ENCODE measurements at places on chromosomes 2 and 18. TPM values are rescaled to one million over a fixed set of nuclear protein-coding genes. Genes with fewer than 3 reads are reported as not detected.

SPP2 gene
- total RNA-seq, result not detected

GRCh38 chr2:146931109-146931508, 913.7 kb upstream of the ACVR2A start:
- no peak for DNase-seq

DNA sequence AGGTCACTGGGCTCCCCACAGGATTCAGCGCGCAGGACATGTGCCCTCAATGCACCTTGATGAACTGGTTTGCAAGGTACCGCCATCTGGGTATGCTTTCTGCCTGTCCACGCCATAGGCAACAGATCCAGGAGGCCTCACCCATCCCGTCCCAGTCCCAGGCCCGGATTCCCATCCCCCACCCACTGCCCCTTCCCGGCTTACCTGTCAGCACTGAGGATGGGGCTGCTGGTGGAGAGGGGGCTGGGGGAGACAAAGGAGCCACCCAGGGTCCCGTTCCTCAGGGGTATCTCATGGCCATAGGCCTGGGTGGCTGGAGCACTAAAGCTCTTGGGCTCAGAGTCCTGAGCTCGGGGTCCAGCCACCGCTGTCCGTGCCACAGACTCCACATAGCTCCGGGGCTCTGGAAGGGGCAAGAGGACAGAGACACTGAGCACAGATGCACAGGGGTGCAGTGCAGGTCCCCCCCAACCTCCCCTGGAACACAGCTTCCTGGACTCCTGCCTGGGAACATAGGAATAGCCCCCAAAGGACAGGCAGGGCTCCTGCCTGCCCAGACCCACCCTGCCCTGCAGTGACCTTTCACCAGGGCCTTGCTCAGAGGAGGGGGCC, 181.2 kb downstream of the TNS1 start:
- DNase-seq, result no peak

SLC30A3 gene
- 0.31 TPM for total RNA-seq

GPR39 gene
- 8.7 TPM for total RNA-seq

PHOSPHO2 gene
- total RNA-seq, result 7.5 TPM

- no peak for DNase-seq
These were observed 33.4 kb downstream of the METTL8 start for GRCh38 chr2:171400395-171400794.

- peak; percentile 52 for DNase-seq
These were observed 109.8 kb upstream of the SEC11C start for GRCh38 chr18:59029663-59030429.

DNA sequence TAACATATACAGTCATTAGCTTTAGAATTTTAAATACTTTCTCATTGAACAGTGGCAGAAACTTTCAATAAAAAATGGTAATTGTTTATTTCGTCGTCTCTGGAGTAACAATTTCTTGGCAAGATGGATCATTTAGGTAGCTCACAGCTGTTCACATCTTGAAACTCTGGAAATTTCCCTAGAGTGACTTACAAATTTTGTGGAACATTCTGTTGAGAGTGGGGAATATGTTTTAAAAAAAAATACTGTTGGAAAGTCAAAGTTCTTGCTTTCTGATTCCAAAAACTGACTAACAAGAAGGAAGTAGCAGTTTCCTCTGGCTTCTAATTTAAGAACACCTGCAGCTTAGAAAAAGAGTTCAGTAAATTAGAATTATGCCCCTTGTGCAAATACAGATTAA, 11.2 kb upstream of the CALCRL start:
- no peak for DNase-seq

- no peak for DNase-seq
These were observed 103.4 kb downstream of the ETAA1 start for GRCh38 chr2:67500541-67500940.

- DNase-seq, result no peak
These were observed 54.9 kb downstream of the NUP35 start for GRCh38 chr2:183179156-183179555.

LNPK gene
- 29.0 TPM for total RNA-seq

DNA sequence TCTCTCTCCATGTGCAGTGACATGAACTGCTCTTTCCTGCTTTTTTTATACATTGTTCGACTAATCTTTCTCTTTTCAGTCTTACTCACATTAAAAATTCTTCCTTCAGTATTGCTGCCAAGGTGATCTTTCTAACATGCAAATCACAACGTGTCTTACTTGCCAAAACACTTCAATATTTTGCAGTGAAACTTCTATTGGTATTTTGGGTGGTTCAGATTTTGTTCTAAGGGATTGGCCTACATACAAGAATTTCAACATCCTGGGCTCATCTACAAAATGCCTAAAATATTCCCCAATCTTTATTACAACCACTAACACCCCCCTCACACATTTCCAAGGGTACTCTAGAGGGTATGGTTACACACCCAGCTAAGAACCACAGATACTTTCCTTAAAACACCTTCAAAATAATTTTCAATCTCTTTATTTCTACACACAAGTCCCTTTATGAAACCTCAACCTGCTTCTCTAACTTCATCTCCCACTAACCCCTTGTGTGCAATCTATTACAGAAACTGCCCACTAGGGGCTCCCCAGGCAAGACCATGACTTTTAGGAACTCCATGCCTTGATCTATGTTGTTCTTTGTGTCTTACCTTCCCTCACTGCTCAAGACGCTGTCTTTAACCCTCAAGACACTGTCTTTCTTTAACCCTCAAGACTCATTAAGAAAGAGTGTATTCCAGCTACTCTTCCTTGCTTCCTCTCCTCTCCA, 50.9 kb downstream of the COL3A1 start:
- DNase-seq, result no peak

GRCh38 chr2:207688597-207688996, 22.8 kb upstream of the CCNYL1 start:
- no peak for DNase-seq

DNA sequence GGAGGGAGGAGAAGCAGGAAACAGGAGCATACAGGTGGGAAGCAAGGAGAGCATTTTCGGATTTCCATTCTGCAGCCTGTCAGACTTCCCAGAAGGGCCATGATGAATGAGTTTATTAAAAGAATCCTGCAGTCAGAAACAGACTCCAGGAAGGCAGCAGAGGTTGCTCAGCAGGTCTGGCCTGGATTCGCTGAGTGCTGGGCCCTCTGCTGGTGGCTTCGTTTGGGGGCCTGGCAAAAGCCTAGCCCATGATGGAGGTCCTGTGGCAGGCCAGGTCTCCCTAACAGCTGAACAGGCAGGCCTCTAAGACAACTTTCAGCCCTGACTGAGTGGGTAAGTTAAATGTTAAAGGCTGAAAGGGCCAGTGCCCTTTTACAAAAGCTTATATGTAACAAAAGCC, 108.2 kb upstream of the CAPN13 start:
- peak; percentile 70 for DNase-seq

GRCh38 chr2:67560771-67561456, 163.8 kb downstream of the ETAA1 start:
- no peak for DNase-seq

UGT1A10 gene
- not detected for total RNA-seq

DNA sequence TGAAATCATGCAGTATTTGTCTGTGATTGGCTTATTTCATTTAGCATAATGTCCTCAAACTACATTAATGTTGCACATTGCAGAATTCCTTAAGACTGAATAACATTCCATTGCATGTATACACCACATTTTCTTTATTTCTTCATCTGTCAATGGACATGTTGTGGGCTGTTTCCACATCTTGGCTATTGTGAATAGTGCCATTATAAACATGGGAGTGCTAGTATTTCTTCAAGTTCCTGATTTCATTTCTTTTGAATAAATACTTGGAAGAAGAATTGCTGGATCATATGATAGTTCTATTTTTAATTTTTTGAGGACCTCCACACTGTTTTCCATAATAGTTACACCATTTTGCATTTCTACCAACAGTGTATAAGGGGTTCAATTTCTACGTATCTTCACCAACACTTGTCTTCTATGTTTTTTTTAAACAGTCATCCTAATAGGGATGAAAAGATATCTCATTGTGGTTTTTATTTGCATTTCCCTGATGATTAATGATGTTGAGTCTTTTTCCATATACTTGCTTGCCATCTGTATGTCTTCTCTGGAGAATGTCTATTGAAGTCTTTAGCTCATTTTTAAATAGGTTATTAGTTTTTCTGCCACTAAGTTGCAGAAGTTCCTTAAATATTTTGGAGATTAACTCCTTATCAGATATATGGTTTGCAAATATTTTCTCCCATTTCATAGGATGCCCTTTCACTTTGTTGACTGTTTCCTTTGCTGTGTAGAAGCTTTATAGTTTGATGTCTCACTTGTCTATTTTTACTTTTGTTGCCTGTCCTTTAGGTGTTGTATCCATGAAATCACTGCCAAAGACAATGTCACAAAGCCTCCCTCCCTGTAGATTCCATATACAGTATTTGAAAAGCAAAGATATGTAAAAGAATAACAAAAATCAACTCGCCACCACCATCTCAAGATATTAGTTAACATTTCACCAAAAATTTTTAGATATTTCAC, 14.6 kb downstream of the FBXO11 start:
- DNase-seq, result no peak

TUBB8B gene
- not detected for total RNA-seq

CTLA4 gene
- 2.0 TPM for total RNA-seq

SLC35F6 gene
- 63.7 TPM for total RNA-seq

GRCh38 chr2:171293661-171294060, 133.0 kb upstream of the TLK1 start:
- DNase-seq, result no peak

DNA sequence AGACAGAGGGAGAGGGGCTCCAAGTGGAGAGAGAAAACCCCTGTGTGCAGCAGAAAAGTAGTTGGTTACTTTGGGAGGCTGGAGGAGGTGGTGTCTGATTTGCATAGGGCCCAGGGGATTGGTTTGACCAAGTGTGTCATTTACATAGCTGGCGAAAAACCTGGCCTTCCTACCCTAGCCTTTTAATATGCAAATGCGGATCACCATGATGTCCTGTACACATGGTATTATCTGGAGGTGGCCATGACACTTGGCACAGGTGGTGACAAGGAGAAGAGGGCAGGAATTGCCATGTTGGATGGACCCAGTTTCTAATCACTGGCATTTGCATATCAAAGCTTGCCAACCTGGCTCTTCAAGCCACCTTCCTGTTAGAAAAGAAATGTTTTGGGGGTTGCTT, 120.8 kb upstream of the CHAC2 start:
- DNase-seq, result no peak

TUBA3E gene
- total RNA-seq, result not detected

RBM43 gene
- 13.6 TPM for total RNA-seq

AP1S3 gene
- 85.3 TPM for total RNA-seq

DNA sequence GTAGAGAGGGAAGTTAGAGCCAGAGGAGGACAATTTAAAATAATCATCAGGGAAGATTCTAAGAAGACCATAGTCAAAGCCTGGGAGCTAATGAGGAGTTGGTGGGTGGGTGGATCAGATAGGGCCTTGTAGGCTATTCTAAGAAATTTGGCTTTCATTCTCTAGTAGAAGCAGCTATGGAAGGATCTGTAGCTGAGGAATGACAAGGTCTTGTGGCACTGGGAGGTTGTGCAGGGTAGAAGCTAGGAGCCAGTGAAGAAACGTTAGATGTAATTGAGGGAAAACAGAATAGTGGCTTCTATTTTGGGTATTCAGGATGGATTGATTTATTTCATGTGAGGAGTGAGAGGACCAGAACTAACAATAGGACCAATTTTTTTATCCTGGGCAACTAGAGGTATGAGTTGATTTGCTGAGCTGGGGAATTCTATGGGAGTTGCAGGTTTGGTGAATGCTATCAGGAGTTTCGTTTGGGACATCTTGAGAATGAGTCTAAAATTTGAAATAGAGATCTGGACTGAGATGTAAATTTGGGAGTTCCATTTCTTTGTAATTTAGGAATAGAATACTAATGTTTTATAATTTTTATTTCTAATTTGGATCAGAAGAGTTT, 371.9 kb downstream of the PARD3B start:
- no peak for DNase-seq

DNA sequence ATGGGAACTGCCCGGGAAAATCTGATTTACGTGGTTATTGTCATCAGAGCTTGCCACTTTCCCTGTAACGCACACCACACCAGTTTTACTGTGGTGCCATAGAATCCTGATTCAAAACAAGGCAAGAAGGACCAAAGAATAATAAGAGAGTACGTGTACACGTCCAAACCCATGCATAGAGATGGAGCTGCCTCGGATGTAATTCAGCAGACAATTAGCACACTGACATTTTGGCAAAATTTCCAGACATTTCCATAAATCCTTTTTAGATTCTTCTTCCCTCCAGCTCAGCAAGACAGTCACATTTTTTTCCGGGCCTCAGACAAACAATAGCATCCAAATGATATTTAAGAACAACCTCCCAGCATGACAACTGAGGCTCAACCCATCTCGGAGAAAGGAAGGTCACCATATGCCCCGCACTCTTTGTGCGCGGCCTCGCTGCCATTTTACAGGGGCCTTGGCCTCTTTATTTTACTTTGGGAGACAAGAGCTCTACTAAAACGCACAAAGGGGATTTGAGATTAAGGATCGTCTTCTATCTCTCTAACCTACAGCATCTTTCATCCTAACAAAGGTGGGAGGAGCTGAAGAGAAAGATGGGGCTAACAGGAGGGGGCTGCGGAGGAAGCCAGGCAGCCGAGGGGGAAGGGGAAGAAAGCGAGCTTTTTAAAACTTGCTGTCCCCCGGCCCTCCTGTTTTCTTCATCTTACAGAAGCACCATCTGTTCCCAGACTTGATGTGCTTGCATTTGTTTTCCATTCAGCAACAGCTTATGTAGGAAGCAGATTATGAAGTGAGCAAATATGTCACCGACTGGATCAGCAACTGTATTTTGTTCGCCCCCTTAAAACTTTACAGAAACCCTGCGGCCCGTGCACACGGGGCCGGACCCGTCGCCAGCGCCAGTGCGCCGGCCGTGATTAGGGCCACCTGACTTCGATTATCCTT, 61.0 kb downstream of the CDCA7 start:
- DNase-seq, result no peak

GRCh38 chr18:55839343-55839742, 251.4 kb upstream of the TCF4 start:
- no peak for DNase-seq

GRCh38 chr2:9297156-9297555, 90.5 kb downstream of the ASAP2 start:
- no peak for DNase-seq

DCC gene
- 3.9 TPM for total RNA-seq
